NCI-H1694 treated with DMSO at 0.1 percent for 48 hours (cell line): ENCODE measurements at places on chromosomes 11 and 22.

DNA sequence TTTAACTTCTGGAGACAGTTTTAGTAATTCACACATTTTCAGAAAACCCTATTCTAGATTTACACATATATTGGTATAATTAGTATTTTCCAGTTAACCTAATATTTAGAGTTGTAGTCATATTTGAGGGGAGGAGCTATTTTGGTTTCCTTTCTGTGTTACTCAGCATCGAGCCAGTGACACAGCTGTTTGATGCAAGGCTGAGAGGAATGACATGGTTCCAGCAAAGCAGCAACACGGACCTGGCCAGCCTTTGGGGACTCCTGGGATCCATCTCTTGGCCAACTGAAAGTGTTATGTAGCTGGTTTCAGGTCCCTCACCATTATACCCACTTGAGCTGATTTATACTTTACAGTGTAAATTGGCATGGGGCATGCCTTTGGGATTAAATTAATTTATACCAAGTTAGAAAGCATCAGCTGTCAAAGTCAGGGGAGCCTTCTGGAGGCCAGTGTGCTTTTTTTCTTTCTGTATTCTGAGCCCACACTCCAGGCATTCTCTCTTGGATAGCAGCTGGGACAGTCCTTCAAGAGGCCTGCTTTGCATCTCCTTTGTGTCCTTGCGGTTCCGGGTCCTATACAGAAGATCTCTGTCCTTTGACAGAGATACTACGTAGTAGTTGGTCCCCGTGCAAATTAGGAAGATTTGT, 91.3 kb upstream of the SLC25A18 start:
- no peak for DNase-seq

DNA sequence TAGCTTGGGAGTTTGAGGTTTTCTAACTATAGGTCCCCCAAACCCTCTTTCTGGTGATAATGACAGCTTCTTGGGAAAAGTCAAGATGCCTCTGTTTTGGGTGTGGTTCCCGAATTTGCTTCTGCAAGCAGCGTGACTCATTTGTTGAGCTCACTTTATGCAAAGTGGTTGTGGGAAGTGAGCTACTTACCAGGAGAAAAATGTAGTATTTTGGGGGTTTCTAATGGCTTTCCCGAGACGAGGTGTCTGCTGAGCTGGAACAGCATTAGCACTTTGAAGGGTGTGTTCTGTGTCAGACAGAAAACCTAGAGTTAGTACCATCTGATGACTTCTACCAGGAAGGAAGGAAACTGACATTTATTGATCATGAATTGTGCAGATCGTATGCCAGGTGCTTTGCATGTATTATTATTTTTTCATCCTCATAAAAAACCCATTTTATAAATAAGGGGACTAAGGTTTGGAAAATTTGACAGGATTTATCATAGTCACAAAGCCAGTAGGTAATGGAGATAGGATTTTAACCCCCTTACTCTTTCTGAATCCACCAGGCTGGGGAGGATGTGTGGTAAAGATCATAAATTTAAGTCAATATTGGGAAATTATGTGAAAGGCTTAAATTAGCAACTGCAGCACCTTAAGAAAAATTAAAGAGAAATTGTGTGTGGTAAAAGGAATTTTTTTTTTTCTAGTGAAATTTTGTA, 108.8 kb upstream of the CD44 start:
- no peak for DNase-seq

GRCh38 chr11:77154381-77155081, 26.5 kb downstream of the MYO7A start:
- no peak for DNase-seq

DNA sequence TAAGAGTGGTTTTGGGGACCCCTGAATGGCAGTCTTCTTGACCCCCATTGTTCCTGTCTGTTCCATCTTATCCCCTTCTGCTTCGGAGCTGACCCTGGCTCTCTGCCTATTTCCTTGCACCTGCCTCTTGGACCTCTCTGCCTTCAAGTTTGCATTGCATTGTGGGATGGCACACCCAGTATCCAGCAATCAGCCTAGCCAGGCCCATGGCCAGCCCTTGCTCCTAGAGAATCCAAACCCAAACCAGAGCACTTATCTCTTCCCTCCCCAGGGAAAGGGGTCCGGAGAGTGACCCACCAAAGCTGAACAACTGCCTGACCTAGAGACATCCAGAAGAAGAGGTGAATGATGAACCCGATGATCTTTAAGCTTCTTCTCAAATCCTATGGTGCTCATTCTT, 607.3 kb upstream of the CADM1 start:
- no peak for DNase-seq

DNA sequence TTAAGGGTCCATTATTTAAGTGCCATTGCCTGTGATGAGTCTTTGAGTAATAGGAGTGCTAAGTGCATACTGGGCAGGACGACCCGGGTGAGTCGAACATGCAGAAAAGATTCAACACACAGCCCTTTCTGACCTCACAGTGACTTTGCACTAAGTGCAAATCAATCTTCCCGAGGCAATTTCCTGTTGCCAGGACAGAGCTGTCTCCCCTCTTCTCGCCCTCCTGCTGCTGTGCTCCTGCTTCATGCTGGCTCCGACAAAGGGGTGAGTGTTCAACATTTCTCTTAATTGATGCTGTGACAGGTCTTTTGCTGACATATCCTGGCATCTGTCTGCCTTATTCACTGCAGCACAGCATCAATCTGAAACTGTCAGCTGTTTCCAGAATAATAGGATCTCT, 42.0 kb downstream of the MCHR1 start:
- DNase-seq: peak; percentile 95

DNA sequence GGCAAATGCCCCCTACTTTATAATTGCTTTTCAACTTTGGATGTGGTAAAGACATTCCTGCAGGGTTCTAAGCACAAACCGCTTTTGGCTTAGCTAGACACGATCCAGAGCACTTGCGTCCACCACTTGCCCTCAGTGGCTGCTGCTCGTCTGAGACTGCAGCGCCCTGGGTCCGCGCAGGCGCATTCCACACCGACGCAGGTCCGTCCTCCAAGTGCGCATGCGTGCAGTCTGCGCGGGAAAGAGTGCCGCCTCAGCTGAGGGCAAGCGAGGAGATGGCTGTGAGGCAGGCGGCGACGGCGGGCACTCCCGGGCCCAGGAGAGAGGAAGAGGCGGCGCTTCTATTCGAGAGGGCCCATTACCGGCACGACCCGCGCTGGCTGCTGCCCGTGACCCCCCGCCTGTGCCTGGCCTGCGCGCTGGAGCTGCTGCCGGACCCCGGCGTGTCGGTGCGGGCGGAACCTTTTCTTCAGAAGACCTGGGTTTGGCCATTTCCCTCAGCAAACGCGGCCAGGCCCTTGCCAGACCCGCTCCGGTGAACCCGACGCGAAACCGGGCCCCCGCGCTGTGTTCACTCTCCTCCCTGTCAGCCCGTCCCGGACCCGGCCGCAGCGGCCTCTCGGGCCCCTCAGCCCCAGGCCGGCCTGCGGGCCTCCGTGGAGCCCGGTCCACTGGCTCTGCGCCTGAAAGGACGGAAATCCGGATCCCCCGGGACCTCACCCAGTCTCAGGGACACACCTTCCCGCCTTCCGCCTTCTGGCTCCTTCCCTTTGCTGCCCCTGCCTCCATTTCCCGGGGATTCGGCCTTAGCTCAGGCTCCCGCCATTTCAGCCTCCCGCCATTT, at the start of gene MEI1:
Gene MEI1 (plus strand): TSS at position 240 of the 844 bp plus-strand sequence. CDS start 36 bp downstream, at position 276.
- DNase-seq: no peak

DNA sequence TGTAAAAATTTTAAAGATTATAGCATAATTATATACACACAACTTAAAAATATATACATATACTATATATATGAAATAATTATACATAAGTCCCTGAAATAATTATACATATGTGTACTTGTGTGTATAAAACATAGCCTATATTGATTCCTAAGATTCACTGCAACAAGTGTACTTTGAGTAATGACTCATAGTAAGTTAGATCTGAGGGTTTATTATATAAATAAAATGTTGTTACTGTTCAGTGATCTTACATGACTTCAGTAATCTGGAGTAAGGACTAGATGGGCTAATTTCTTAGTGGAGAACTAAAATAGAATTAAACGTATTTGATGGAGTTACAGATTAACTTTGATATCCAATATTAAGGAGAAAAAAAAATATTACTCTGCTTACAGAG, 350.5 kb downstream of the CNTN5 start:
- no peak for DNase-seq

DNA sequence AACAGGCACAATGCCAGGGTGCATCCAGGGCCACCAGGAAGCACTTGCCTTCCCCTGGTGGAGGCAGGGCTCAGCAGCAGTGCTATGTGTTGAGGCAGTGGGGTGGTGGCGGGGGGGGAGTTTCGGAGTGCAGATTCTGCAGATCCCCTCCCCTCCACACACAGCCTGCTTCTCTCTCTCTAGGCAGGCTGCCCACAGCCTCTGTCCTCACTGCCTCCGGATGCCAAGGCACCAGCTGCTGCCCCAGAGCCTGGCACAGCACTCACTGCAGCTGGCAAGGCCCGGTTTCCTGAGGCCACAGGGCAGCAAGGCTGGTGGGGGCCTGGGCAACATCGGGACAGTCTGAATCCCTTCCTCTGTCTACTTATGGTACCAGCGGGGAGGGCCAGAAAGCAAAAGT, 35.8 kb downstream of the NRXN2 start:
- peak; percentile 67 for DNase-seq

DNA sequence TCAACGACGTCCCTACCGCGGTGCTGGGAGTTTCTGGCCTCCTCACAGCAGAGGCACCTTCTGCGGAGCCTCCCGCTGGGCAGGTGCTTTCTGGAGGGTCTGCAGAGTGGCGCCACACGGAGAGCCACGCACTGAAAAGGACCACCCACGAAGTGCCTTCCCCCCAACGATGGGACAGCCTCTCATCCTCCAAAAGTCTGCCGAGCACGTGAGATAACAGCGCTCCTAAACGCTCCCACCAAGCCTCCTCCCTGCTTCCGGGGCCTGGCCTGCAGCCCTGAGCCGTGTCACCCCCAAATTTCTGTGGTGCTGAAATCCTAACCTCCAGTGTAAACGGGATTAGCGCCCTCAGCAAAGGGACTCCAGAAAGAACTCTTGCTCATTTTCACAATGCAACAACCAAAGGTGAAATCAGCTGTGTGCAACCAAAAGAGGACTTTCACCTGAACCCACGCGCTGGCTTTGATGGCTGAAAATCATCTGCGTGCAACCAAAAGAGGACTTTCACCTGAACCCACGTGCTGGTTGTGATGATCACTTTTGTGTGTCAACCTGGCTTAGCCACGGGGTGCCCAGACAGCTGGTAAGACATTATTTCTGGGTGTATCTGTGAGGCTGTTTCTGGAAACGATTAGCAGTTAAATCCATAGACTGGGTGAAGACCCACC, 924.6 kb downstream of the BRD1 start:
- no peak for DNase-seq

DNA sequence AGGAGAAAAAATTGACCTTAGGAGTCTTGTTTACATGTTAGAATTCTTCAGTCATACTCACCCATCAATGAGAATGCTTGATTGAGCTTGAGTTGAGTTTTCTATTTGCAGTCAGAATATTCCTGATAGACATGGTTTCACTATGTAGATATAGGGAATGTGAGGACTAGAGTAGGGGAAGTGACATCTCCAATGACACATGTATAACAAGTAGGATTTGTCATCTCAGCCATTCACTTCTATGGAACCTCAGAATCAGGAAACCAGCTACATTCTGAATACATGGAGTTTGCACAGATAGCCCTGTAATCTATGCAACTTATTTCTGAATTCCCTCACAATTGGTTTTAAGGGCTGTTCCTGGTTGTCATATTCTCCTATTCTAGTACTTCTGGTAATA, 20.1 kb upstream of the OR9Q1 start:
- no peak for DNase-seq

- DNase-seq: no peak
Observed at GRCh38 chr11:61567286-61568061, 13.4 kb downstream of the SYT7 start.

GRCh38 chr11:64864473-64865285, 13.7 kb downstream of the EHD1 start:
- no peak for DNase-seq

- DNase-seq: no peak
Observed at GRCh38 chr22:45602824-45603595, 68.6 kb upstream of the ATXN10 start.

DNA sequence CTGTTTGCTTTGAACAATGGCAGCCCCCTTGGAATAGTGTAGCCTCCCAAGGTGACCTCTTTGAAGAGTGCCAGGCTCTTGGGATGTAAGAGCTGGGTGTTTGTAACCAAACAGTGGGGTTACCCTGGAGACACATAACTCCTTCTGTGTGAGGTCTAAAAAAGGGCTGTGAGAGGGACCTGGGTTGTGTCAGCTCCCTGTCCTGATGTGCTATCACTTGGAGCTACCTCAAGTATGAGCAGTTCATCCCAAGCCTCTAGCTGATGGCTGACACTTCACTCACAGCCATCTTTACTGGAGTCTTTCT, 40.2 kb downstream of the TSPAN18 start:
- DNase-seq: no peak

- no peak for DNase-seq
Observed at GRCh38 chr22:44116331-44116730, 64.4 kb upstream of the PARVG start.

- no peak for DNase-seq
Observed at GRCh38 chr11:86066657-86067008, 2.3 kb downstream of the PICALM start.

- no peak for DNase-seq
Observed at GRCh38 chr22:28441720-28442263, 237.8 kb downstream of the TTC28 start.

DNA sequence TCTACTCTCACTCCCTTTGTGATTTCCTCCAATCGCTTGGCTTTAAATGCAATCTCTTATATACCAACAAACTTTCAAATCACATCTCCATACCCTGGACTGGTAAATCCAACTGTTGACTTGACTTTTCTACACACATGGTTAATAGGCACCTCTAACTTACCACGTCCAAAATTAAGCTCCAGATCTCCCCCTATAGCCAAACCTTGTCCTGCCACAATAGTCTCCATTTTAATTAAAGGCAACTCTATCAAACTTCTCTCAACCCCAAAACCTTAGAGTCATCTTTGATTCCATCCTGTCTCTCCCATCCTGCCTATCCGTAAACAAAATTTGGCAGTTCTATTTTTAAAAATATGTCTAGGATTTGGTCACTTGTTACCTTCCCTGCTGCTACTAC, 141.8 kb upstream of the DDI1 start:
- no peak for DNase-seq

GRCh38 chr22:41682033-41682807, 6.4 kb downstream of the SNU13 start:
- DNase-seq: peak; percentile 60
